G401 (cell line): ENCODE measurements at places on chromosomes 5 and 9. TPM values are rescaled to one million over a fixed set of nuclear protein-coding genes. Genes with fewer than 3 reads are reported as not detected.
A peak's percentile ranks its signal among the peaks of the same experiment; 100 is the strongest.

Gene CD14
- total RNA-seq = not detected in 2 replicates

Gene PTPRD
- total RNA-seq = 13.0 and 15.0 TPM in 2 replicates

Gene KCNV2
- not detected in 2 replicates for total RNA-seq

DNA sequence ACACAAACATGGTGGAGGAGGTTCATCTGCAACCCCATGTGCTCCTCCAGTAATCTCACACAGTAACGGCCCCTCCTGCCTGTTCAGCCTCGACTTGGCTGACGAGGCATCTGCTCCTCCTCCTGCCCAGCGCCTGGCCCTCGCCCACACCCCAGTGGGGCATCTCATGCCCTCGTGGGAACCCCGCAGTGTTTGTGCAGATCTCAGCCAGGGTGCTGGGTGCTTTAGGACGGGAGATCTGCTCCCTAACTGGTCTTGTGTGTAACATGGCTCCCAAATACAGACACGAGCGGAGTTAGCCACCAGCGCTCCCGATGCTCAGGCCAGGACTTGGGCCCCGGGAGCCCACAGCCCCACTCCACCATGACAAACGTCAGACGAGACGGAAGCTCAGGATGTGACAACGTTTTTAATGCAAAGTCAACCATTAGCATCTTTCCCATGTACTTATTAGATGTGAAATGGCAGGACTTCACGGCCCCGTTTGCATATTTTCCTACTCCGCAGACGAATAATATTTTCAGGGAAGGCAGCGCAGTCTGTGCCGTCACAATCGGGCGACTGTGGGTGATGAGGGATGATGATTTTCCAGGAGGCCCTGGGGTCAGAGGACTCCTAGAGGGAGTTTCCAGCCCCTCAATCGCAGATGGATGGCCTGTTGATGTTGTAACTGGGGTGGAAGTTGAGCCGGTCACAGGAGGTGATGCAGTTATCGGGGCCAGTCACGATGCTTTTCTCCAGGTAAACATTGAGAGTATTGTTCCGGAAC lies 5.5 kb upstream of the MRPS2 start:
- no peak for DNase-seq

DNA sequence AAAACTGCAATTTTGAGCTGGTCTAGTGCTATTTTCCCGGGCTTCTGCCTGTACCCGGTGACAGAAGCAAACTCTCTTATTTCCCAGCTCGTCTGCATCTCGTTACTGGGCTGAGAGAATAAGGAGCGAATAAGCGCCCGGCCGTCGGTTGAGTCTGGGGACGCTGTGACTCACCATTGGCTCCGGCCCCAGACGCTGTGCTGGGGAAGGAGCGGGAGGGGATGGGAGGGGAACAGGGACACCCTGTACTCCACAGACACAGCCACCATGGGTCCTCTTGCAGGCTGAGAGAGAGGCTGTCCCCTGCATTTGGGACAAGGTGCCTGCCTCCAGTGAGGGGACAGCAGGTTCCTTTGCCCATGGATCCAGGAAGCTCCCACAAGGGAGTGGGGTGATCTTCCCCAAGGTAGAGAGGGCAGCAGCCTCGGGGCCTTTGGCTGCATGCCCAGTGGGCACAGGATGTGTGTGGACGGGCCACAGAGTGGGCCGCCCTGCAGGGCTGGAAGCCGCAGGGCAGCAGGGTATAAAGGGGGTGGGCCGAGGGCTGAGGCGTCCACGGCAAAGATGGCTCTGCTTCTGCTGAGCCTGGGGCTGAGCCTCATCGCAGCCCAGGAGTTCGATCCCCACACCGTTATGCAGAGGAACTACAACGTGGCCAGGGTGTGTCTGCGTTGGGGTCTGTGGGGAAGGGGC lies at the start of gene LCN9:
TSS of gene LCN9 (plus strand) at position 552 of the 693 bp plus-strand sequence. CDS start at position 565, 13 bp downstream.
- DNase-seq = peak; percentile 10

Gene ADGRD2
- total RNA-seq = not detected in 2 replicates

Gene MYO10
- total RNA-seq = 0.17 TPM in 1 of 2 replicates, not detected in the other

DNA sequence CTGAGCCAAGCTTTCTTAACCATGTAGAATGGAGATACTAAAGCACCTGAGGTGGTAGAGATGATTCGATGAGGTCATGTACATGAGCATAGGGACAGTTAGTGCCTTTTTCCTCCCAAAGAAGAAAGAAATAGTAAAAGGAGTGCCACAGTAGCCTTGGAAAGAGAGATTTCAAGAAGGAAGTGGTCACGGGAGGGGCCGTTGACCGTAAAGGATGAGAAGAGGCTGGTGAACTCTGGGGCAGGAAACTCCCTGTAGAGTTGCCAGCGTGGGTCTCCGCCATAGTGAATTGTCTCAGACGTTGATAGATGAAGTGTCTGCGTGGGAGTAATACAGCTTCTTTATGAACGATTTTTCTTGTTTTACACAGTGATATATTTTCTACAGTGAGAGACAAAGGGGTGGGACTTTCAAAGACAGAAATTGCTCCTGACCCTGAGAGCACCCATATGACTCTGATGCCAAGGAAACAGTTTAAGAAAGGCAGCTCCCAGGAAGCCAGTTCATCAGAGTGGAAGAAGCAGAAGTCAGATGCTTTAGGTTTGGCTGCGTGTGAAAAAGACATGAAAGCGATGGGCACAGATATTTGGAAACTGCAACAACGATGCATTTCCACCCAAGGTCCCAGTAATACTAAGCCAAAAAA lies 41.3 kb downstream of the UGCG start:
- DNase-seq = no peak

Gene ISOC1
- total RNA-seq = 24.2 and 28.6 TPM in 2 replicates

Gene FOXD4L6
- not detected in 2 replicates for total RNA-seq

- DNase-seq = no peak
Observed at GRCh38 chr9:93223260-93224180, 39.6 kb downstream of the WNK2 start.

DNA sequence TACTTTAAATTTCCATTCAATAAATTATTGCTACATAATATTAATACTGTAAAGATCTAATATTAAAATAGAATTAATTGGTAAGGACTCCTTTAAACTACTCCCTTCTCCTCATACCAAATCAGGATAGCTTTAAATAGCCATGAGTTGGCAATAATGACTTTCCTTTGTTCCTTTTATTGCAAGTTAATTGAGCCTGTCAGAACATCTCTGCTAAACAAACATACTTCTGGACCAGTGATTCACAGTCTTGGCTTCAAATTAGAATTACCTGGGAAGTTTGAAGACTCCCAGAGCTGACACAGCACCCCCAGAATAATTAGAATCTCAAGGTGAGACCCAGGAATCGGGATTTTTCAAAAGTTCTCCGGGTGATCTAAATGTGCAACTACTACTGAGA lies 18.7 kb downstream of the C5orf58 start:
- DNase-seq = no peak

Gene CSF2
- total RNA-seq = not detected in 2 replicates

DNA sequence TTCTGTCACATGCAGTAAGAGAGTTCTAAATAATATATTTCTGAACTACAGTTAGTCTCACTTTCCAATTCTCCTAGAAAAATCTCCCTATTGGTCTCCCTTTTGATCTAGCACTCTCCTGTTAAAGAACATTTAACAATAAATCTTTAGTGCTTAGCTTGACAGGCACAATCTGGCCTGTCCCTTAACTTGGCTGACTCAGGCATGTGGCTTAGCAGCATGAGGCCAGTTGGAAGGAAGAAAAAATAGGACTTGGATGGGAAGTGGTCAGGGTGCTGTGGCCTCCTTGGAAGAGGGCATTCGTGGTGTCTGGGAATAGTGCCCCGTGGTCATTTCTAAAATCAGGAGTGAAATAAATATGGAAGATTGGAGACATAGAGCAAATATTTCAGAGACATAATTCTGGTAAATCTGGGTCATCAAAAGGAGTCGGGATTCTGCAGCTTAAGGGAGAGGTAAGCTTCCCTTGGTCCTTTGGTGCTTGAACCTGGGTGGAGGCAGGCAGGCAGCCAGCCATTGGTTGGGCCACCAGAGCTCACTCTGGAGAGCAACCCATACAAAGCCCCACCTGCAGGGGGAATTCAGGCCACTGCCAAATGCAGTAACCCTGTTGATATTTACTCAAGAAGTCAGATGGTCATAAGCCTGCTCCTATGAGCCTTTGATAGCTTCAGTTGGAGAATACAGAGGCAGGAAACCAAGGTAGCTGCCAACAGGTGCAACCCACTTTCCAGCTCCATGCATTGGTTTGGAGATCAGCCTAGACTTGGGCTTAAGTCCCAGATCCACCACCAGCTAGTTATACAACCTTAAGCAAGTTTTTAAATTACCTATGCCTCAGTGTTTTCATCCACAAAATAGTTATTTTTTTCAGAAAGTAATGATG lies 28.8 kb upstream of the TLE4 start:
- peak; percentile 83 for DNase-seq

Gene PRXL2C
- 13.7 and 18.7 TPM in 2 replicates for total RNA-seq

DNA sequence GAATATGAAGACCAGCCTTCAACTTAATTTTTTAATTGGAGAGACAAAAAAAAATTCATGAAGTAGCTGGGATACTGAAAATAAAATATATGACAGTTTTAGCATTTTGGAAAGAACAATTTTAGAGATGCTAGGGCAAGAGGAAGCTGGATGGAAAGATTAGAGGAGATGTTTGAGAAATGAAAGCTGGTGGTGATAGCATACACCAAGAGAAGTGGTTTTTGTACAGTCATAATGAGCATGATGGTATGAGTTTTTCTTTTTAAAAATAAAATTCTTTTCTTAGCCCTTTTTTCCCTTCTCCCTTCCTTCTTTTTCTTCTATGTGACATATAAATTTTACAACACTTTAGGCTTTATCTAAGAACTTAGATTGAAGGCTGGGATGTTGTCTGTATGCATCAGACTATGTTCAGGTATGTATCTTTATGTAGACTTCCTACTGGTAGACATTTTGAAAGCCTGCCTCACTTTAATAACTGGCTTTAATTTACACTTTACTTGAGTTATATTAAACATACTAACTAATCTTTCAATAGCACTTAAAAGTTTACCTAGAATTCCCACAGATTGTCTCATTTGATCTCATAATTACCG lies 522.5 kb downstream of the TLE4 start:
- no peak for DNase-seq

Gene LECT2
- not detected in 2 replicates for total RNA-seq

GRCh38 chr9:86766912-86767311 lies 180.4 kb downstream of the GAS1 start:
- no peak for DNase-seq

GRCh38 chr9:15287309-15287708 lies 19.7 kb downstream of the TTC39B start:
- no peak for DNase-seq

Gene NDST1
- total RNA-seq = 68.1 and 76.0 TPM in 2 replicates

DNA sequence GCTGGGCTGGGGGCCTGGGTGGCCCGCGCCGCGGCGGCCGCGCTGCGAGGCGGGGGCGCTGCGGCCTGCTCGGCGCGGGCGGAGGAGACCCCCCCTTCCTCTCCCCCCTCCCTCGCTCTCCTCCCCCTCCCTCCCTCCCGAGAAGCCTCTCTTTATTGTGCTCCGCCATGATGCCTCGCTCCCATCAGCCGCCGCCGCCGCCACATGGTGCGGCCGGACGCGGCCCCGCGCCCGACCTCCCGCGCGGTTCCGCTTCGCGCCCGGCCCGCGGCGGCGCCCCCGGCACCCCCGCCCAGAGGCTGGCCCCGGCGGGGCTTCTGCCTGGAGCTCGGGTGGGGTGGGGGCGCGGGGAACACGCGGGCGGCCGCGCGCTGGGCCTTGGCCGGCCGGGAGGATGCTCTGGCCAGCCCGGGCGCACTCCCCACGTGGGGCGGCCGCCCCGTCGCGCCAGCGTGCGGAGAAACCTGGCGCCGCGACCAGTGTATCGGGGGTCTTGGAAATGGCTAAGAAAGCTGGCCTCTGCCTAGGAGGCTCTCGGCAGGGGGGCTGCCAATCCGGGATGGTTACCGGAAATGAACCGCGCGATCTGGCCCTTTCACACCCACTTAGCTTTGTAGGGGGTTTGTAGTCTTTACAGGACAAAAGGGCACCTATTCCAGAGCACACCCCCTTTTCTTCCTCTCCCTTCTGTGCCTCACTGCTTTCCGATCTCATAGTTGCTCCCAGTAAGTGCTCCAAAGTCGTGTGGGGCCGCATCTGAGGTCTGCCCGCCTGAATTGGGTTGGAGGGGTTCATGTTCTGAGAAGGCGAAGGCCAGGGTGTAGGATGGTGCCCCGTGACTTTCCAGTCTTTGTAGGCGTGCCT lies 1.0 kb downstream of the SET start:
- peak; percentile 52 for DNase-seq

Gene PCDHA13
- 0.54 and 0.86 TPM in 2 replicates for total RNA-seq

Gene PTTG1
- total RNA-seq = 403 and 415 TPM in 2 replicates

Gene WWC1
- 37.0 and 46.3 TPM in 2 replicates for total RNA-seq

Gene HDAC3
- 105 and 117 TPM in 2 replicates for total RNA-seq

Gene TAF11L5
- not detected in 2 replicates for total RNA-seq

Gene PLAC8L1
- total RNA-seq = not detected in 2 replicates

GRCh38 chr5:6353602-6354302 lies 24.6 kb downstream of the MED10 start:
- DNase-seq = no peak

Gene AFAP1L1
- total RNA-seq = 0.12 and 0.14 TPM in 2 replicates

Gene PCDHB1
- total RNA-seq = not detected in 2 replicates

DNA sequence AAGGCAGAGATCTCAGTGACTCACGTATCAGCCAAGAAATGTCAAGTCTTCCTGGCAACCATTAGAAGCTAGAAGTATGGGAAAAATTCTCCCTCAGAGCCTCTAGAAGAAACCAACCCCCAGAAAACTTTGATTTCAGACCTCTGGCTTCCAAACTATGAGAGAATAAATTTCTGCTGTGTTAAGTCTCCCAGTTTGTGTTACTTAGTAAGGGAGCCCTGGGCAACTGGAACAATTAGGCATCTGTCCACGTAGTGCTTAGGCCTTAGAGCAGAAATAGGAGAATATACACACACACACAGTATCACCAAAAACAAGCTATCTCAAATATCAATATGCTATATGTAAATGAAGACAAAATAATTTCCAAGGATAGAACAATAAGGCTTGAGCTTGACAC lies 894.8 kb upstream of the CDH10 start:
- DNase-seq = no peak
